ENCODE measurements at places on chromosomes 3 and 15.

DNA sequence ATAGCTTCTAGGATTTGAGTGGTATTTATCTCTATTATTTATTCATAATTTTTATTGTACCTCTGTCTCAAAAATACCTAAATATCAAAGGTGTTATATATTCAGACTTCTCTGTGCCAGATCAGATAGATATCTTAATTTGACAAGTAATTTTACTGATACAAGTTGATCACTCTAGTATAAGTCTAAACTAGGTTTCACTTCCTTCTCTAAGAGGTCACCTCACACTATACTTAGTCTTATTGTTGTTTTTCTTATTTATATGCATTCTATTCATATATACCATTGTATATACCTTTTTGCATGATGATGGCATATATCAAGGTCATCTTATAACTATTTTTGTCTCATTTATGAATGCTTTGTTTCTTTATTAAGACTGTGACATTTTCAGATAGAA, 26.4 kb upstream of the HGD start:
- no peak for DNase-seq

- no peak for DNase-seq
Measured at GRCh38 chr15:85980946-85981345, 98.7 kb upstream of the AGBL1 start.

DNA sequence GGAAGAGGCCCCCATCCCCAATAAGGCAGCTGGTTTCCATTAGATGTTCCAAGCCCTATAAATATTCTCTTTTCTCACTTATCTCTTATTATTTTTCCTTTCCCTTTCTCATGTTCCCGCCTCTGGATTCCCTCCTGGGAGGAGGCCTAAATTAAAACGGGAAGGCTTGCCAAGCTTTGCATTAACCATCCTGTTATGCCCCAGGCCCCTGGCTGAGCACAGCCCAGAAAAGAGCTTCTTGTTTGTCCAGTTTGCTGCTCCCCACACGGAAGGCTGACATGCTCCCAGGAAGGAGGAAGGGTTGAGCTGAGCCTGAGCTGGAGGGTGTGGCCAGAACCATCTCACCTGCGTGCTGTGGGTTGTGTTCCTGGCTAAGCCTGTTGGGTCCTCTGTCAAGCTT, 63.1 kb upstream of the BOC start:
- DNase-seq: peak; percentile 51

GRCh38 chr15:74281147-74282133, 45.3 kb downstream of the CCDC33 start:
- DNase-seq: no peak

- no peak for DNase-seq
Measured at GRCh38 chr15:90002428-90002844, 1.3 kb downstream of the ZNF710 start.

GRCh38 chr3:160061525-160061924, 72.9 kb downstream of the IL12A start:
- no peak for DNase-seq

- DNase-seq: no peak
Measured at GRCh38 chr3:71806736-71807135, 21.8 kb upstream of the PROK2 start.

DNA sequence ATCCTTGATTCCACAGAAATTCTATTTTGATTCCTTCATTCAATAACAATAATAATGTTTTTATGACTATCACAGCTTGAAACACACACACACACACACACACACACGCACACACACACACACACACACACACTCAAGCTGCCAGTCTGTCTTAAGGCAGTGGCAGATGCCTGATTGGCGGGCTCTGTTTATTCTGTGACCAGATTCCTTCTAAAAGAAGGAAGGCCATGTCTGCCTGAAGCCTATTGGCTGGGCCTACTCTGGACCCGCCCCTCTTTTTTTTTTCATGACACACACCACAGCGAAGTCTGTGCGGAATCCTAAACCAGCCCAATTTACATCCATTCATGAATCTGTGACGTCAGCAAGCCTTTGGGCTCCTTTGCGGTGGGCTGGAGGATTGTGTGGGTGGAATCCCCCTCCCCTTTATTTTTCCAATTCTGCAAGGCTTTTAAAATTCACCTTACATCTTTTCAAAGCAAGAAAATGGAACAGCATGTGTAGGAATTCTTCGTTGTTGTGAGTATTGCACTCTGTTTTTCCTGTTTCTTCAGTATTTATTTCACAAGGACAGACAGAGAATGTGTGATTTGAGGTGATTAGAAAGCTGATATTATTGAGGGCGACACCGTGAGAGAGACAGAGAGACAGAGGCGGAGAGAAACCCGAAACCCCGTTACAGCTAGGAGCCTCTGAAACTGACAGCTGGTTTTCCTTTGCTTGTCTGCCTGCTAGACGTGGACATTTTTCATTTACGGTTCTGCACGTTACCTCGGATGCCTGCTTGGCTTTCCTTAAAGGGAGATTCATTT, at the start of gene MAP3K13:
MAP3K13 (plus strand) TSS at position 287 of the 812 bp plus-strand sequence. CDS start 65,446 bp downstream, outside the sequence.
- peak; percentile 69 for DNase-seq

DNA sequence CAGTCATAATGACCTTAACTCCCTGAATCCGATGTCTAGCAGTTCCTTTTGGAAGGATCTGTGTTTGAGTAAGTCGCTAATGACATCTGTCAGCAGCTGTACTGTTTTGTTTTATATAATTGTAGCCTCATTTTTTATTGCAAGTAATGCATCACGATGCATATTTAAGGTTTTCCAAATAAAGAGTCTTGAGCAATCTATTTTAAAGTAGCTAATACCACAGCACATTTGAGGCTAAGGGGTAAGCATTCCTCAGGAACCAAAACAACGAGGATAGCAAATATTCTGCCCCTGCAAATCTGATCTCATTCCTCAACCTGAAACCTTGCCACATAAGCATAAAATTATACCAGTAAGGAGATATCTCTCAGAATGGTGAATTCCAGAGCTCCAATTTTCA, 98.7 kb downstream of the TBC1D5 start:
- DNase-seq: no peak

DNA sequence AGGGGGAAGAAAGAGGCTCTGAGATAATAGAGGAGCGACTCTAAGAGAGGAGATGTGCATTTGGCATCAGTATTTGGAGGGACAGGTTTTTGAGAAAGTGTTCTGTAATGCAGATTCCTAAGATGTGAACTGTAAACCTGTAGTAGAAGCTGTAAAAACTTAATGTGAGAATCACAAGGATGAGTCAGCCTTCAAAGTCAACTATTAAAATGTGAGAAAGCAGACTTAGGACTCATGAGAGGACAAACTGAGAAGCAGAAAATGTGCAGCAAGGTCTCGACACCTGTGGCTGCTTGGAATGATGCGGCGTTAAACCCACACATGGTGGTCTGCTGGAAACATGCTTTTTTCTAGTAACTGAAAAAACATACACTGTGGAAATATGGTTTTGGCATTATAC, 36.0 kb downstream of the USP13 start:
- no peak for DNase-seq

- DNase-seq: peak; percentile 13
Measured at GRCh38 chr3:193729601-193730000, 136.6 kb downstream of the OPA1 start.

GRCh38 chr15:99014803-99015697, 7.5 kb upstream of the PGPEP1L start:
- DNase-seq: peak; percentile 80

GRCh38 chr3:191952609-191953008, 491.6 kb downstream of the PYDC2 start:
- no peak for DNase-seq

GRCh38 chr15:98546329-98546728, 102.0 kb upstream of the IGF1R start:
- DNase-seq: no peak

- DNase-seq: peak; percentile 62
Measured at GRCh38 chr3:138118612-138119422, 3.4 kb upstream of the DZIP1L start.

DNA sequence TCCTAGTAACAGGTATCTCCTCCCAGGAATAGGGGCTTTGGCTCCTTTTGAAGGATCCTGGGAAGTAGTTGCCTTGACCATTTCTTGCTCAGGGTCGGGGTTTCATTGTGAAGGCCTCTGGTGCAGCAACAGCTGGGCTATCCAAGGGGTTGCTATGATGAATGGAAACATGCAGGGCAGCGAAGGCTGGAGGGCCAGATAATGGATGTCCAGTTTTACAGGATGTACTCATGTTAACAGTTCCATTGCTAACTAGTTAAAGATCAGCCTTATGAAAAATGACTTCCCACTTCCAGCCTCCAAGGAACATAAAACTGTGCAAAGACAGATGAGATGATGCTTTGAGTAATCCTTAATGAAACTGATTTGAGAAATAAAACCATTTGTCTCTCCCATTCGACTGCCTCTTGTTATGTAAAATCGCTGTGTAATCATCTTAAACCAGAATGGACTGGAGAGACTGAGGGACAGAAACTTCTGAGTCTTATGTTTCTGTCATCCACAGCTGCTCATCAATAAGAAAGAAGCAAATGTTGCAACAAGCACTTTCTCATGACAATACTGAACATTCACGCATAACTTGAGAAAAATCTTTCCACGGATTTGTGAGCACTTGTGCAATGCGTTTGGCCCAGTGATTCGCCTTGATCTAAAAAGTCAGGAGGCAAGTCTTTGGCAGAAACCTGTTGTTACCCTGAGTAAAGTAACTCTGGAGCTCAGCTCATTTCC, 473.5 kb upstream of the RGMA start:
- no peak for DNase-seq

GRCh38 chr3:143060906-143061305, 58.7 kb upstream of the CHST2 start:
- DNase-seq: no peak

DNA sequence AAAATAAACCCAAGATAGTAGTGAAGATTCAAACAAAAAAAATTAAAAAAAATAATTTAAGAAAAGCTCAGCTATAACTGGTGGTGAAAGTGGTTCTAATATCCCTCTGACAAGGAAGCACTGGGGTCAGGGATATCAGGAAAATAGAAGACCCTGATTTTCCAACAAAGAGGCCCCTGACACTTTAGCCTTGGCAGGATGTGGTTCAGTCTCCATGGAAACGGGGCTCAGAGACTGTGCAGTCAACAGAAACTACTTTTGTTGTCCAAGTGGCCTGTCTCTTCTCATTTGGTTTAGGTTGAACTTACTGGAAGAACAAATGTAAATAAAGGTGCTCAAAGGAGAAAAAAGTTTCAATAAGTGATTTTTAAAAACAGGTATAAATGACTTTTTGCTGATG, 27.2 kb downstream of the INTS14 start:
- no peak for DNase-seq

DNA sequence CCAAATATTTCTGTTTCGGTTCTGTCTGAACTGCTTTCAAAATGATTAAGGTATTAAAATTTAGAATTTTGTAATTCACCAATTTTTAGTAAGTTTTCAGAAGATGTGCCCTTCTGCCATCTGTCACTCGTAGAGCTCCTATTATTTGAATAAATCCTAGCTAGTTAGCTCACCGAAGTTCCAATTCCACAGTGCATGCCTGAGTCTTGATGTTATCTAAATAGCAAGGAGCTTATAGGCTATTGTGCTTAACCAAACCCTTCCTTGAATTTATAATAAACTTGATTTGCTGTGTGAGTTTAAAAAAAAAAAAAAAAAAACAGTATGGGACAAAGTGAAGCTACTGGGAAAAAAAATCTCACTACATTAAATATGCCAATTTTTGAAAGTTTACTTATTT, 18.7 kb downstream of the ATP13A3 start:
- no peak for DNase-seq

- DNase-seq: no peak
Measured at GRCh38 chr15:89704411-89704810, 13.8 kb downstream of the WDR93 start.

GRCh38 chr3:34742151-34742550, 897.2 kb upstream of the ARPP21 start:
- DNase-seq: no peak

GRCh38 chr15:70169147-70169546, 71.4 kb upstream of the TLE3 start:
- no peak for DNase-seq

DNA sequence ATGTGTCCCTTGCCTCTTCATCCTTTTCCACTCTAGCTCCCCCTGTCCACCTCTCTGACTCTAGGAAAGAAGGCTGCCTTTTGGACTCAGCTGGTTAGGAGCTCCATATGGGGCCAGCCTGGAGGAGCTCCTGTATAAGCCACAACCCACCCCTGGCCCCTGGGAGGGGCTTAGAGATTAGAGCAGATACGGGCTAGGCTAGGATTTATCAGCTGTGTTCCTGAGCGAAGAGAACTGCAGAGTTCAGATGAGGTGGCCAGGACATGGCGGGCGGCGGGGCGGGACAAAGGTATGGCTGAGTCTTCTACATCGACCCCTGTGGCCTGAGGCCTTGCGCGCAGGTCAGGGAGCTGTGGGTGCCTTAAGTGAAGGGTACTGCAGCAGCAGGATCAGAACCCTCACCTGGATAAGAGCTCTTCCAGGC, 7.9 kb downstream of the NBEAL2 start:
- no peak for DNase-seq

DNA sequence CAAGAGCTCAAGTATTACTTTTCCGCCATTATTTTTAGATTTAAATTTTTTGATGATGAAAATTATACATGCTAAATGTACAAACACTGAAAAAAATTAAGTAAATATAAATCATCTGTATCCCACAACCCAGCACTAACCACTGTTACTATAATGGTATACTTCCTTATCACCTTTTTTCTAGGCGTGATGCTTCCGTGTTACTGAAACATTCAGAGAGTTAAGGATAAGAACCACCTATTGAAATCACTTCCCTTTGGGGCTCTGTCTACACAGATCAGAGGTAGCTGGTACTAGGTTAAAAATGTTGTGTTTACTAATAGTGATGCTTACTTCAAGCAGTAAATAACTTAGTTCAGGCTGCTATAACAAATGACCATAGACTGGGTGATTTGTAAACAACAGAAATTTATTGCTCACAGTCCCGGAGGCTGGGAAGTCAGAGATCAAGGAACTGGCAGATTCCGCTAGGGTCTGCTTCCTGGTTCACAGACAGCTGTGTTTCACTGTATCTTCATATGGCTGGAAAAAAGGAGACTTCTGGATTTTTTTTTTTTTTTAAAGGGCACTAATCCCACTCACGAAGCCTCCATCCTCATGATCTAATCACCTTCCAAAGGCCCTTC, 6.4 kb downstream of the SNX4 start:
- no peak for DNase-seq

GRCh38 chr3:61808999-61809398, 247.6 kb downstream of the PTPRG start:
- no peak for DNase-seq

GRCh38 chr15:100653608-100654007, 51.2 kb downstream of the ASB7 start:
- no peak for DNase-seq

DNA sequence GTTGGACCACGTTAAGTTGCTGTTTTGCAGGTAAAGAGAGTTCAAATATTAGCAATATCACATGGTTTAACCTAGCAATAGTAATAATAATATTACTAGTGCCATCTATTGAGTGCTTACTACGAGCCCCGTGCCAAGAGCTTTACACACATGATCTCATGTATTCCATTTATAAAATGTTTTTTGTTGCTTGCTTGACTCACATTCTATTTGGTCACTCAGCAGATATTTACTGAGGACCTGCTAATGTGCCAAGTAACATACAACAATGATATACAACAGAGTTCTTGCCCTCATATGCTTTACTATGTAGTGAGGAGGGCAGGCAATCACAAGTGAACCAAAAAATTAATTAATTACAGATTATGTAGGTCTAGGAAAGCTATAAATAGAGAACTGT, 36.7 kb downstream of the CTDSPL start:
- no peak for DNase-seq

All from breast epithelium (tissue), 4 donors.